ENCODE measurements at places on chromosomes 13 and 19.

- no peak for DNase-seq
These were observed 50.7 kb downstream of the ZNF723 start for GRCh38 chr19:22882797-22883196.

- no peak for DNase-seq
These were observed at the start of gene IGFL4 for GRCh38 chr19:46040952-46041500. IGFL4 (minus strand) TSS chr19:46041002; CDS start chr19:46040962, 40 bp downstream.

DNA sequence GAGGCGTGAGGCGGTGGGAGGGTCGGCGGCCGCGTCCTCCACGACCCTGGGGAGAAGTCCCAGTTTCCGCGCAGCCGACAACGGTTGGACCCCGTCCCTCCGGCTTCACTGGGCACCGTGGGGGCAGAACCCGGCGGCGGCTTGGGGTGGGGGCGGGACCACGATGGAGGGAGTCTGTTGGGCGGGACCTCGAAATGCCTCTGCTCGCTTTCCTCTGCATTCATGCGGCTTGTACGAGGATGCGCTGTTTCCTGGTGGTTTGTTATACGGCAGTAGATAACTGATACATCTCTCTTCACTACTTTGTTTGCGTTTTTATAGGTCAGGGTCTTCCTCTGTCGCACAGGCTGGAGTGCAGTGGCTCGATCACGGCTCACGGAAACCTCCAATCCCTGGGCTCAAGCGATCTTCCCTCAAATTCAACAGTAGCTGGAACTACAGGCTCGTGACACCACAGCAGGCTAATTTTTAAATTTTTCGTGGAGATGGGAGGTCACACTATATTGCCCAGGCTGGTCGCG lies 24.6 kb upstream of the ZNF846 start:
- DNase-seq, result peak; percentile 47

DNA sequence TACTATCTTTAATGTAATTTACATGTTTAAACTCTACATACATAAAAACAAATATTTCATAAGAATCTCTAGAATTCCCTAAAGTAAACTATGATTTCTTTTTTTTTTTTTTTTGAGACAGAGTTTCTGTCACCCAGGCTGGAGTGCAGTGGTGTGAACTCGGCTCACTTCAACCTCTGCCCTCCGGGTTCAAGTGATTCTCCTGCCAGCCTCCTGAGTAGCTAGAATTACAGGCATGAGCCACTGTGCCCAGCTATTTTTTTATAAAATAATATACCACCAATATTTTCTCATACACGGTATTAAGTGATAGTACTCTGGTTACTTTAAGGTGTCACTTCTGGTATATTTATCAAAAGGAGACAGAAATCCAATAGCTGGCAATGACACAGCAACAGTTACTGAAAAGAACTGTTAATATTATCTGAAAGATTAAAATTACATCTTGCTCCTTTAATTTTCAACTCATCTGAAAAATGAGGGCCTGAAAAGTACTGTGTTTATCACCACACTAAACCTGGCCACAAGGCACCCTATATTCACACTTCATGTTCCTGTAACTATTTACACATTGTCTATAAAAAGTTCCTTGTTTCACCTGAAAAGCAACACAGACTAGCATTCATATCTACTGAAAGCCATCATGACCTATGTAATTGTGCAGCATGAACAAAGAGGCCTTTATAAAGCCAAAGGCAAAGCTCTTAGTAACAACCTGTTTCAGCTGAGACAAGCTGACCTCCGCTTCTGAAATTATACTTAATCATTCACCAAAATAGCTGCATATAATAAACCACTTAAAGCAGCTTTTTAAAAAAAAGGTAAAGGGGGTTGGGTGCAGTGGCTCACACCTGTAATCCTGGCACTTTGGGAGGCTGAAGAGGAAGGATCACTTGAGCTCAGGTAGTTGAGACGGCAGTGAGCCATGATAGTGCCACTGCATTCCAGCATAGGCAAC lies 106.1 kb downstream of the SLC25A15 start:
- no peak for DNase-seq

DNA sequence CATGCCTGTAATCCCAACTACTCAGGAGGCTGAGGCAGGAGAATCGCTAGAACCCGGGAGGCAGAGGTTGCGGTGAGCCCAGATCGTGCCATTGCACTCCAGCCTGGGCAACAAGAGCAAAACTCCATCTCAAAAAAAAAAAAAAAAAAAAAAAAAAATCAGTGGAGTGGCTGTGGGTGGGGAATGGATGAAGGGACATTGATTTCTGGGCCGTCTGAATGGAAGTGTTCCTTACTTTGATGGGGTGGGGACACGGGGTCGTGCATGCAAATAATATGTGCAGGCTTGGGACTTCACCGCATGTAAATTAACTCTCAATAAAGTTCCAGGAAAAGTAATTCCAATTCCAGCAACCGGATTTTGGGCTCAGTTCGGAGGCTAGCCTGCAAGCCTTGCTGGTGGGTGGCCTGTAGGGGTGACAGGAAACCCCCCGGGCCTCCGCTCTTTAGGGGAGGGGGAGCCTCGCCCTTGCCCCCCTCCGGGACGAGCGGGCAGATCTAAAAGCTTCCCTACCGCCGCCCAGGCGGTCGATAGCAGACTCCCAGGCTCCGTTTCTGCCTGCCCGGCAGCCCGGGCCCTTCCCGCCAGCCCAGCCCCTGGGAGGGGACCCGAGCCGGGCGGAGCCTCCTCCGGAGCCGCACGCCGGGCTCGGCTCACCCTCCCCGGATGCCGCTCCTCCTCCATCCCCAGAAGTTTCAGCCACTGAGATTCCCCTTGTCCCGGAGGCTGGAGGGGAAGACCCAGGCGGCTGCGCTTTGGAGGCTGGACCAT lies 48.0 kb upstream of the ADGRE5 start:
- DNase-seq, result no peak

GRCh38 chr19:1538978-1539377 lies 15.1 kb downstream of the PLK5 start:
- no peak for DNase-seq

DNA sequence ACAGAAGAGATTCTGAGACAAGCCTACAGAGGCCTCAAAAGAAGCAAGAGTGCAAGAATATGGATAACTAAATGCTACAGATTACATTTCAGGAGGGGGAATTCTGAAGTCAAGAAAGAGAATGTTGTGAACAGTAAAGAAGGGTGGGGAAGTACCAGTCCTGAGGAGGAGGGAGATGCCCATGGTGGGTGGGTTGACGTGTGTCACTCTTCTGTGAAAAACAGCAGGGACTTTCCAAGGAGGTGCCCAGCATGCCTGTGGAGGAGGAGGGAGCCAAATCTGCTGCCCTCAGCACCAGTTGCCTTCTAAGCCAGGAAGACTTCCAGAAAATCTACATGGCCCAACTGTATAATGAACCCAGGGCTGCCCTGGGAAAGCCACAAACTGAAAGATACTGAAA lies 87.7 kb downstream of the SGCG start:
- DNase-seq, result no peak

DNA sequence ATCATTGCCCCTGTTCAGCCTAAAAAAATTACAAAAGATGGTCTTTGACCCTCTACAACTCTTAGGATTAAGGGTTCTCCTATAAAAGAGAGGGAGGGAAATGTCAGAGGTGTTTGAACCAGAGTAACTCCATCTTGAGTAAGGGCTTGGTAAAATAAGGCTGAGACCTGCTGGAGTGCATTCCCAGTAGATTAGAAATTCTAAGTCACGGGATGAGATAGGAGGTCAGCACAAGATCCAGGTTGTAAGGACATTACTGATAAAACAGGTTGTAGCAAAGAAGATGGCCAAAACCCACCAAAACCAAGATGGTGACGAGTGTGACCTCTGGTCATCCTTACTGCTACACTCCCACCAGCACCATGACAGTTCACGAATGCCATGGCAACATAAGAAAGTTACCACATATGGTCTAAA lies 48.7 kb upstream of the ANKRD10 start:
- DNase-seq, result no peak

GRCh38 chr13:20247403-20247802 lies 15.3 kb upstream of the GJB6 start:
- DNase-seq, result no peak

DNA sequence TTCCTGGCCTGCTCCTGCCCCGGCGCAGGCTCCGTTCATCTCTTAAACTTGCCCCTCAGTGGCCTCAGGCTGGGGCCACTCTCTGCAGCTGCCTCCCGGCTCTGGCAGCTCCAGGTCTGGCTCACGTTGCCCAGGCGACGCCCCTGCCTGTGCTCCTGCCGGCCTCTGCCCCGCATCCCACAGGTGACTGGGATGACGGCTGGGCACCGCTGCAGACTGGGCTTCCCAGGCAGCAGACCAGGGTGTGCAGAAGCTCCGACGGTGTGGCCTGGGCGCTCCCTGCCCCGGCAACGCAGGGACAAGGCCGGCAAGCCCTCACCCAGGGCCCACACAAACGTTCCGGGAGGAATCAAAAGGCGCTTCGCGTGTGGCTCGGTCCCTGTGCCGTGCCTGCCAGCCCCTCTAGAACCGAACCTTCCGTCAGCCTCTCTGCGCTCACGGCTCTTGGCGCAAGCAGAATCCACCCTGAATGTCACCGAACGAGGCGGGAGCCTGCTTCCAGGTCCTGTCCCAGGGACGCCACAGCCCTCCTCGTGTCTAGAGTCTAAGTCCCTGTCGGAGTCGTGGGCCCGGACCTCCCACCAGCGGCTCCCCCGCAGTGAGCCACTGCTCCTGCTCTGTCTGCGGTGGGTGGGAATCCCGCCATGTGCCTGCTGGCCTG lies 64.8 kb downstream of the MLLT1 start:
- no peak for DNase-seq

DNA sequence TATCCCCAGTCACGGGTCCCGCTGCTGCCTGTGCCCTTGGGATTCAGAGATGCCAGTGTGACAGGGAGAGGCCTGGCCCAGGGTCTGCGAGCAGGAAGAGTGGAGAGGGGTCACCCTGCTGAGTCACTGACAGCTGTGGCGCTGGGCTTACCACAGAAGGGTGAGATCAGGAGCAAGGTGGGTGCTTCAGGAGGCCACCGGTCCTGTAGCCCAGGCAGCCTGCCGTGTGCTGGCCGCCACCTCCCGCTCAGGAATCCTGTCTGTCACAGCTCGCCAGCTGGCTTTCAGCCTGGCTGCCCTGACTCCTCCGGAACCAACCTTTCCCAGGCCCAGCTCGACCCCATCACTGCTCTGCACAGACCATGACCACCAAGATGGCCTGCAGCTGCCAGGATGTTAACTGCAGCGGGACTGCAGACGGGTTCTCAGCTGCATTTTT lies 25.3 kb downstream of the NAXD start:
- DNase-seq, result no peak

GRCh38 chr13:74443631-74444030 lies 309.4 kb upstream of the KLF12 start:
- DNase-seq, result no peak

DNA sequence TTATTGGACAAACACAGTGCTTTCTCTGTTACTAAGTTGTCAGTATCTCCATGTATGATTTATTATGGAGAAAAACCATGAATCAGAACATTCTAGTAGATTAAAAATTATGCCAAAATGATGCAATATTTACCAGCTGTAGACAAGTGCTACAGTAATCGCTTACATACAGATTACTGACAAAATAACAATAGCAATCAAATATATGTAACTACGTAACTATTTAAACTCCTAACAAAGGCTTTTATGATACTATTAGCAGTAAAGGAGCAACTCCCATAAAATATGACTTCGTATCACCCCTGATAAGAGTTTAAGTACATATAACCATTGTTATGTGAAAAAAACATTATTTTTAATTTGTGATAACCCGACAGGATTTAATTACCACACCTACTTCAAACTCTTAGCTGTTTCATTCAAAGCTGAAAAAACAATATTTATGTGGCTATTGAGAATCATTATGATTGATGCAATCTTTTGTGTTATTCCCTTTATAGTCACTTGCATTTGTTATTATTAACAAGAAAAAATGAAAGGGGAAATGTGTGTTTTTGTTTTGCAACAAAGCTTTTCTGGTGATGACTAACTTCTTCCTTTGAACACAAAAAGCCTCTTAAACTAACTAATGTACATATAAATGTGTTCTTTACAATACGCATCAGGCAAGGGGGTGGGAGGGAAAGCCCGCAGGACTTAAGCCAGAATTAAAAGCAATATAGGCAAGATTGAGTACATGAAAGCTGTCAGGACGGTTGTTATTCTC lies 147.4 kb downstream of the ABCC4 start:
- DNase-seq, result no peak

- no peak for DNase-seq
These were observed 82.6 kb downstream of the MAB21L1 start for GRCh38 chr13:35393886-35394285.

- no peak for DNase-seq
These were observed 9.2 kb upstream of the EDDM13 start for GRCh38 chr19:56263319-56263718.

DNA sequence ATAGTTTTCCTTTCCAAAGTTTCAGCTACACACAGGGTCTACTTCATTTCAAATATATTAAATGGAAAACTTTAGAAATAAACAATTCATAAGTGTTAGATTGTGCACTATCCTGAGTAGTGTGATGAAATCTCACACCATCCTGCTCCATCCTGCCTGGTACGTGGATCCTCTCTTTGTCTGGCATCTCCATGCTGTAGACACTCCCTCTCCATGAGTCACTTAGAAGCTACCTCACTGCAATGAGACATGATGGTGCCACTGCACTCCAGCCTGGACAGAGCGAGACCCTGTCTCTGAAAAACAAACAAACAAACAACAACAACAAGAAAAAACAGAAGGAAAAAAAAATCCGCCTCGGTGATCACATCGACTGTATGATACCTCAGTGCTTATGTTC lies 191.8 kb downstream of the PCCA start:
- DNase-seq, result no peak

DNA sequence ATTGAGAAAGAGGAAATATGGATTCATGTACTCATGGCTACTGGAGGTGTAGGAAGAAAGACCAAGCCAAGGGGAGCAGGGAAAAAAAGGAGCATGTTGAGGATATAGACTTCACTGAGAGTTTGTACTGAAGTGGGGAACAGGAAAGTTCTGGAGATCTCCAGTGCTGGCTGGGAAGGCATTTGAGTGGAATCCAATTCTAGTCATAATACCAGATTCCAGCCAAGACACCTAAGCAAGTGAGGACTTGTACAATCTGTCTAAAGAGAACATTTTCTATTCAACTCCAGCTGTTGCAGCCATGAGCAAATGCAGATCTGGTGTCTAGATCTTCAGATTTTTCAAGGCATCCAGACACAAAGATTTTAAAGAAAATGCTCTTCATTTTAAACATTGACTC lies 412.5 kb downstream of the OXGR1 start:
- no peak for DNase-seq

GRCh38 chr19:20182222-20182785 lies 15.3 kb downstream of the ZNF486 start:
- DNase-seq, result no peak
